ENCODE measurements at places on chromosomes 11 and 22. TPM values are rescaled to one million over a fixed set of nuclear protein-coding genes. Genes with fewer than 3 reads are reported as not detected.

Gene MMP27
- not detected for total RNA-seq

Gene SLC22A9
- total RNA-seq, result not detected

DNA sequence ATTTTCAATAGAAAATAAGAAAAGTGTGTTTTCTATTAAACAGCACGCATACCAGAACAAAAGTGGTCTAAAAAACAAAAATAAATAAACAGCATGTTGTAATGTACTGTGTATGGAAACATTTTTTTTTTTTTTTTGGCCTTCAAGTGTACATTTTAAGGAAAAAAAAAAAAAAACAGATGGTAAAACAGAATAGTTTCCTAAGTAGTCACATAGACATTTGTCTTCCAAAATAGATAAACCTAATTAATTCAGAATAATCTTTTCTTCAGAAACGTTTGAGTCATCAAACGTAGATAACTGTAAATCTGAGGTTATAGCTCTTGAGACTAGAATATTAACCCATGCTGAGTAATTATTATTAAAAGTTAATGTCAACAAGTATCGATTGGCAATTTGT, 396 bp upstream of the CFAP300 start:
- H3K27ac ChIP-seq, result peak overlapping the region; percentile 43
- no peaks in the 10 kb centered on the region for H3K36me3 ChIP-seq
- DNase-seq, result no peak

DNA sequence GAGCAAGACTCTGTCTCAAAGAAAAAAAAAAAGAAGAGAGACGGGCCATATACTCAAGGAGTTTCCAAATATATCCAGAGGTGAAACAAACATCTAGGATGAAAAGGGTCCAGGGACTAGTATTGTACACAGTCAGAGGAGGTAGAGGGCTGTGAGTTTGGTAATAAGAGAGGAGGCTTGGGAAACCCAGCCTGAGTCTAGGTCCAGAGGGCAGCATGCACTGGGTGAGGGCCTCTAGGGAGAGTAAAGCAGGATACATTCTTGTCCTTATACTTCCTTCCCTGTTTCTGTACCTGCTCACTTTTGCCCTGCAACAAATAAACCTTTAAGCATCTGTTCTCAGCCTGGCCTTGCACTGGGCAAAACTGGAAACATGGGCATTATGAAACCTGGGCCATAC, 31.5 kb downstream of the STIM1 start:
- no peaks in the 10 kb centered on the region for H3K27me3 ChIP-seq
- no peak overlapping the region for H3K4me3 ChIP-seq
- H3K4me1 ChIP-seq, result peaks cover 20% of the 10 kb centered on the region
- no peaks in the 10 kb centered on the region for H3K36me3 ChIP-seq

DNA sequence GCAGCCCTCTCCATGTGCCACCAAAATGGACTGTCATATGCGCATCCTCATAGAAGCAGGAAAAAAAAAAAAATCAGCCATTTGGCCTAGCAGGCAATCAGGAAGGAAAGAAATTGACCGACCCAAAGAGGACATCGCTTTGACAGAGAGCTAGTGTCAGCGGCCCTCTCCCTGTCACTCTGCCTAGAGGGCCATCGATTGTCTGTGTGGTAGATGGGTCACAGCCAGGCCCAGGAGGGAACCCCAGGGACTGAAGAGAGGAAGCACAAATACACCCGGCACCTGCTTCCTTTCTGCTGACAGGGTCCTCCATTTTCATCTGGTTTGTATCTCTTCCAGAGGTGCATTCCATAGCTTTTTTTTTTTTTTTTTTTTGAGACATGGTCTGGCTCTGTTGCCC, 21.8 kb downstream of the VPS37C start:
- no peak overlapping the region for H3K27ac ChIP-seq
- no peaks in the 10 kb centered on the region for H3K36me3 ChIP-seq
- DNase-seq, result no peak
- peaks cover 10% of the 10 kb centered on the region for H3K4me1 ChIP-seq
- H3K4me3 ChIP-seq, result no peak overlapping the region
- no peaks in the 10 kb centered on the region for H3K27me3 ChIP-seq

Gene KRTAP5-11
- not detected for total RNA-seq

Gene RTN4R
- total RNA-seq, result 4.6 TPM

- no peaks in the 10 kb centered on the region for H3K36me3 ChIP-seq
- no peaks in the 10 kb centered on the region for H3K27me3 ChIP-seq
- no peaks in the 10 kb centered on the region for H3K4me1 ChIP-seq
- no peak for DNase-seq
- no peak overlapping the region for H3K27ac ChIP-seq
Observed at GRCh38 chr11:28636566-28636965, 528.4 kb downstream of the METTL15 start.

- H3K27me3 ChIP-seq, result no peaks in the 10 kb centered on the region
- peaks cover 16% of the 10 kb centered on the region for H3K4me1 ChIP-seq
- H3K27ac ChIP-seq, result peak within 1 kb of the TSS; percentile 96
- DNase-seq, result peak; percentile 79
- H3K36me3 ChIP-seq, result no peaks in the 10 kb centered on the region
Observed at GRCh38 chr11:3840870-3841425, at the start of gene RHOG. Gene RHOG, minus strand, starts transcription at chr11:3840959. Its CDS starts 12,821 bp downstream, at chr11:3828138.

- H3K27me3 ChIP-seq, result no peaks in the 10 kb centered on the region
- no peak for DNase-seq
- no peak overlapping the region for H3K27ac ChIP-seq
- H3K4me1 ChIP-seq, result no peaks in the 10 kb centered on the region
Observed at GRCh38 chr22:24380220-24380904, 47.0 kb upstream of the ADORA2A start.

DNA sequence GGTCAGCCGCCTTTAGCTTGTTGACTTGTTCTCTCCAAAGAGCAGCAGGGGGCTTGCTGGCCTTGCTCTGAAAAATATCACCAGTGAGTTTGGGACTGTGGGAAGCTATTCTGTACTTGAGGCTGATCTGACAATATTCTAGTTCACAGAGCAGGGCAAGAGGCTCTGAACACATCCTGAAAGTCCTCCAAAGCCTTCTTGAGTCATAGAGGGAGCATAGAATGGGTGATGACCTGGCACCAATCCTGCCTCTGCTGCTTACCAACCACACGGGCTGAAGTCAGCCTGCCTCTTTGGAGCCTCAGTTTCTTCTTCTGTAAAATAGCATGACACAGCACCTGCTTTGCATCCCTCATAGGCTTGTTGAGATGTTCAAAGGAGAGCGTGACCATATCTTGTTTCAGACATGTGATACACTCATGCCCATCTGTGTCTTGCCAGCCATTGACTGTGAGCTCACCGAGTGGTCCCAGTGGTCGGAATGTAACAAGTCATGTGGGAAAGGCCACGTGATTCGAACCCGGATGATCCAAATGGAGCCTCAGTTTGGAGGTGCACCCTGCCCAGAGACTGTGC, 96.6 kb downstream of the RRAS2 start:
- no peak overlapping the region for H3K4me3 ChIP-seq
- no peaks in the 10 kb centered on the region for H3K4me1 ChIP-seq
- no peaks in the 10 kb centered on the region for H3K36me3 ChIP-seq
- no peak for DNase-seq
- no peak overlapping the region for H3K27ac ChIP-seq

DNA sequence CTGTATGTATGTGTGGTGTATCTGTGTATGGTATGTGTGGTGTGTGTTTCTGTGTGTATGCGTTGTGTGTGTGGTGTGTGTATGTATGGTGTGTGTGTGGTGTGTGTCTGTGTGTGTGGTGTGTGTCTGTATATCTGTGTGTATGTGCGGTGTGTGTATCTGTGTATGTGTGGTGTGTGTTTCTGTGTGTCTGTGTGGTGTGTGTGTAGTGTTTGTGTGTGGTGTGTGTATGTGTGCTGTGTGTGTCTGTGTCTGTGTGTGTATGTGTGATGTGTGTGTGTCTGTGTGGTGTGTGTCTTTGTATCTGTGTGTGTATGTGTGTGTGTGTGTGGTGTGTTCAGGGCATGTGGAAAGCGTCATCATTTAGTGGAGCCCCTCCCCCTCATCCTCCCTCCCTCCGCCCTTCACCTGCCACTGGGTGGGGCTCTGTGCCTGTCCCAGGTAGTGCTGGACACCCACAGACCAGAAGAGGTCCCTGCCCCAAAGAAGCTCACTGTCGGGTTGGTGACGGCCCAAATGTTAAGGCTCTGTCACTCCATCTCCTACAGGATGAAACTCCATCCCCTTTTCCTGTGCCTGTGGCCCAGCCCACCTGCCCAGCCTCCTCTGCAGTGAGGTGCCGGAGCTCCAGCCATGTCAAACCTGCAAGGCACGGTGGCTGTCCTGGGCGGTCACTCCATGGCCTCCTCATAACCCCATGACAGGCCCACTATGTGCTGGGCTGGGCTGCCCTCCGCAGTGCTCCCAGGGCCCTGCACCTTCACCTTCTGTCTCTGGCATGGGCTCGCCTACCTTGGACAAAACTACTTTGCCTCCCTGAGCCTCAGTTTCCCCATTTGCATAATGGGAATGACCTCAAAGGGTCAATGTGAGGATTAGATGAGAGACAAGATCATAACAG, 23.4 kb upstream of the SHISAL1 start:
- H3K27me3 ChIP-seq, result peaks cover under 1% of the 10 kb centered on the region
- DNase-seq, result no peak
- no peak overlapping the region for H3K27ac ChIP-seq
- no peaks in the 10 kb centered on the region for H3K36me3 ChIP-seq
- no peak overlapping the region for H3K4me3 ChIP-seq

GRCh38 chr11:36743039-36743438, 145.0 kb upstream of the RAG2 start:
- DNase-seq, result no peak
- H3K27ac ChIP-seq, result no peak overlapping the region
- no peaks in the 10 kb centered on the region for H3K27me3 ChIP-seq
- no peak overlapping the region for H3K4me3 ChIP-seq
- no peaks in the 10 kb centered on the region for H3K4me1 ChIP-seq

Gene OR4A16
- not detected for total RNA-seq

Gene IGF2
- 13.4 TPM for total RNA-seq

Gene ANO5
- total RNA-seq, result 9.6 TPM

Gene ADAMTS8
- not detected for total RNA-seq

Gene BBOX1
- 25.5 TPM for total RNA-seq

Gene CYTH4
- 4.0 TPM for total RNA-seq

Gene CRYBA4
- not detected for total RNA-seq

DNA sequence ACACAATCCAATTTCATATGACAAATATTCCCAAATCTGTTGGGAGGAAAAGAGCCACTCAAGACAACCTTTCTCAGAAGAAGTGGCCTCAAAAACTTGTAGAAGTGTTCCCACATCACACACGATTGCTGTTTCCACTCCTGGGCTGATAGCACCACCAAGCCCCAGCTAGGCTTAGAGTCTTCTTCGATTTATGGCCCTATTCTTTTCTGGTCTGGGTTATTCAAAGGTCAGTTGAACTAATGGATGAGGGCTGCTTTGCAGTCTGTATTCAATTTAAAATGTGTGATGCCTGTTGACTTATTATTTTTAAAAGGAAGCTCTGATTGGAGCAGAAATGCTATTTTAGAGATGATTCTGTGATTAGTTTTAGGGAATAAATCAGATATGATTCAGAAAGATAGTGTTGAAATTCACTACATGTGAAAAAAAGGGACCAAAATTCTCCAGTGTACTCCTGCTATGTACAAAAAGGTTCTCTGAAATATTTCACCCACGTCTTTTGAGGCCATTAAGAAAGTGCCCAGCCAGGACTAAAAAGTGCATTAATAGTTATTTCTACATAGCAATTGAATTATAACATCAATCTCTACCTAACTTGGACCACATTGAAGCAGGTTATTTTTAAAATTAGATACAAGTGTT, 57.3 kb upstream of the SPON1 start:
- DNase-seq, result no peak
- H3K4me3 ChIP-seq, result no peak overlapping the region
- H3K27me3 ChIP-seq, result no peaks in the 10 kb centered on the region
- no peaks in the 10 kb centered on the region for H3K36me3 ChIP-seq

DNA sequence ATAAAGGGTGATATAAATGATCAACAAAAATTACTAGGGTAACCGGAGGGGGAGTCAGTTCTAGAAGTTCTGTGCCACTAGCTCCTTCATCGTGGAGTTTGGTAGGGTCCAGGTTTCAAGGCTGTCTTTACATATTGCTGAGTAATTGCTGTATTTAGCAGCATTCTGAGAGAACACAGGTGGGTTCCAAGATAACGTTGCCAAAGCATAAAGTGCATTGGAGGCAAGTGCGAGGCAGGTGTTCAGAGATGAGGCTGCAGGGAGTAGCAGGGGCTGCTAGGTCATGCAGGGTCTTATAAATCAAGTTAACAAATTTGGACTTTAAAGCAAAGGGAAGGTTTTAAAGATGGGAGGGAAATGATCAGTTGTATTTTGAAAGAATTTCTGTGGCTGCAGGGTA, 17.8 kb downstream of the SGSM3 start:
- H3K36me3 ChIP-seq, result no peaks in the 10 kb centered on the region
- no peaks in the 10 kb centered on the region for H3K27me3 ChIP-seq
- DNase-seq, result no peak
- peak overlapping the region; percentile 3 for H3K27ac ChIP-seq

Gene C11orf87
- not detected for total RNA-seq

DNA sequence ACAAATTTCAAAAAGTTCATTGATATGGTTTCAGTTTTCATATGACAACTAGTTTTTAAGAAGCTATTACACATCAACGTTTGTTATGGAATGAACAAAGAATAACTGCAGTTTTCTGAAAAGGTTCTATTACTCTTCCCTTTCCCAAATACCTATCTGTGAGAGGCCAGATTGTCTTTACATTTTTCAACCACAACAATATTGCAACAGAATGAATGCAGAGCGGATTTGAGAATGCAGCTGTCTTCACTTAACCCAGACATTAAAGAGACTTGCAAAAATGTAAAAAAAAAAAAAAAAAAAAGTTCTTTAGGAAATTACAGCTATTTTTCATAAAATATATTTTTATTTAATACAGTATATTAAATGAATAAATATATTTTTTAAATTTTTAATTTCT, 250.8 kb downstream of the DDX10 start:
- no peaks in the 10 kb centered on the region for H3K27me3 ChIP-seq
- no peak overlapping the region for H3K27ac ChIP-seq
- no peaks in the 10 kb centered on the region for H3K36me3 ChIP-seq
- no peak overlapping the region for H3K4me3 ChIP-seq
- no peaks in the 10 kb centered on the region for H3K4me1 ChIP-seq

- no peaks in the 10 kb centered on the region for H3K4me1 ChIP-seq
- H3K27ac ChIP-seq, result no peak overlapping the region
- H3K36me3 ChIP-seq, result no peaks in the 10 kb centered on the region
- no peaks in the 10 kb centered on the region for H3K27me3 ChIP-seq
Observed at GRCh38 chr11:72629266-72629665, 45.0 kb downstream of the PDE2A start.

GRCh38 chr11:36487619-36488018, 22.5 kb downstream of the TRAF6 start:
- DNase-seq, result no peak
- H3K27me3 ChIP-seq, result no peaks in the 10 kb centered on the region
- peak overlapping the region; percentile 35 for H3K27ac ChIP-seq
- peaks cover 29% of the 10 kb centered on the region for H3K36me3 ChIP-seq
- no peaks in the 10 kb centered on the region for H3K4me1 ChIP-seq

DNA sequence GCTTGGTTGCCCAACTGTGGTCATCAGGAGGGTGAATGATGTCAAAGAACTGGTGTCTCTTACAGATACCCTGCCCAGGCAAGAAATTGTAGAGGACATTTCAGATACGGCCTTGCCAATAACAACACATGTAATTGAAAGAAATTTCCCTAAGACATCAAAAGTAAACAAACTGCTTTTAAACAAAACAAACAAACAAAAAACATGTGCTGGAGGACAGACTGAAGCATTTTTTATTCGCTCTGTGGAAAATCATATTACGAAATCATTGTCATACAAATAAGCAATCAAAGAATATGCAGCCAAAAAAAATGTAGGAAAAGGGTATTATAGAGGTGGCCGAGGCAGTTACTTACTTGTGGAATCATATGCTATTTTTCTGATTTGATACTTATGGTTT, 52.1 kb upstream of the MYEOV start:
- H3K36me3 ChIP-seq, result no peaks in the 10 kb centered on the region
- no peak for DNase-seq
- H3K27me3 ChIP-seq, result no peaks in the 10 kb centered on the region

Data from thyroid gland (tissue), 4 donors.